Mesendoderm (in vitro differentiated cells): ENCODE measurements at places on chromosomes 11 and 22.
A peak's percentile ranks its signal among the peaks of the same experiment; 100 is the strongest.

GRCh38 chr11:29801561-29801960 is 215.3 kb downstream of the KCNA4 start:
- DNase-seq: no peak

DNA sequence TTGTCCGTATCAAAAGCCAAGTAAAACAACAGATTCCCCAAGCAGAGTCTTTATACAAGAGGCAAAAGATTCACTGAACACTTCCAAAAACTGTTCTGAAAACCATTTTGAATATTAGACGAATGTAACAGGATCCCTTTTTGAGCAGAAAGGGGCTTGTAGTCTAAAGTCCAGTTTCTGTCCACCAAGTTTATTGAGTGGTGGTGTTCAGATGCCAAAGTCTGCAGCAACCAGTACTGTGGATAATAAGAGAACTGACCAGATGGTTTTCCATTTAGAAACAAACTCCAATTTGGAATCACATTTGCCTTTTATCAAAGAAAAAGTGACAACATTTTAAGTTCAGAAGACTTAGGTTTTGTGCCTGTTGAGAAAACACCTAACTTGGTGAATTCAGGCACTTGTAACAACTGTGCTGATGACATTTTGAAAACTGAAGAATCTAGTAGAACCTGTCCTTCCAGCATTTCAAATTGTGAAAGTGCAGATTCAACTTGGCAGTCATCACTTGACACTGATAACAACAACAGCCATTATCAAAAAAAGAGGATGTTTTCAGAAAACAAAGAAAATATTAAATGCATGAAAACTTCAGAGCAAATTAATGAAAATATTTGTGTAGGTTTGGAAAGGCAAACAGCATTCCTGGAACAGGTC is 217.1 kb downstream of the CSNK2A3 start:
- peak; percentile 57 for DNase-seq

DNA sequence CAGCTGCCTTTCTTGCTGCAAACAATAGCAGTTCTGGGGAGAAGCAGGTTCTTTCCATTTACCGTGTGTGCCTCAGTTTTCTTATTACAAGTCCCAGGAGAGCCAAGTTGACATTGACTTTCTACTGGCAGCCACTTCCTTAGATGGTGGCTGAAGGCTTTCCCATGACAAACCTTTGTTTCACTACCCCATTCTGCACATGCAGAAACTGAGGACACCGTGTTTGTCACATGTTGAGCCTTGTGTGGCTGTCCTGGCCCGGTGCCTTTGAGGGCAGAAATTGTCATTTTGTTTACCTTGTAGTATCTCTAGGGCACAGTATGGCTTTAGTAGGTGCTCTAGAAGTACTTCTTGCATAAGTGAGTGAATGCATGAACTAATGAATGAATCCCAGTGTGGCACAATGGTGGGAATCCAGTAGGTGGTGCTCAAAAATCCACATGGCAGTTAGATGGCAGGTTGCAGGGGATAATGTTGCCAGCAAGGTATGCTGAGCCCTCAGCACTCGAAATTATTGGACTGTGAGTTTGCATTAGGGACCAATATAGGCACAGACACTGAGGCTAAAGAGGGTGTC is 101.6 kb downstream of the CSNK2A3 start:
- DNase-seq: no peak

- DNase-seq: no peak
These were observed 154.8 kb upstream of the TBCEL start for GRCh38 chr11:120869097-120869496.

GRCh38 chr11:130168105-130168504 is 8.5 kb downstream of the ST14 start:
- no peak for DNase-seq

- no peak for DNase-seq
These were observed 4.3 kb downstream of the C2CD2L start for GRCh38 chr11:119111361-119111925.

DNA sequence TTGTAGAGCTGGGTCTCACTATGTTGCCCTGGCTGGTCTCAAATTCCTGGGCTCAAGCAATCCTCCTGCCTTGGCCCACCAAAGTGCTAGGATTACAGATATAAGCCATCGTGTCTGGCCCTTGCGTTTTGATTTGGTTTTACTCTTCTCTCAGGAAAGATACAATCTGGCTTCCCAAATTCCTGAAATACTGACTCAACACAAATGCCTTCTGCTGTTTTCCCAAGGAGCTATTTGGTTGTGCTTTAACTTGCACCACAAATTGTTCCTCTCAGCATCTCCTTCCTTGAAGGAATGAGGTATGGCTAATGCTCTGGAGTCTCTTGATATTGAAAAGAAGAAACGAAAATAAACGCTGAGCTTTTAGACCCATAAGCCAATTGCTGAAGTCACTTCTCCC is 110.0 kb upstream of the PAX6 start:
- DNase-seq: peak; percentile 89

GRCh38 chr11:72657411-72658100 is 16.7 kb downstream of the PDE2A start:
- no peak for DNase-seq
